ENCODE measurements at places on chromosomes 1 and 21.
A peak's percentile ranks its signal among the peaks of the same experiment; 100 is the strongest.

GRCh38 chr1:45470306-45470798 lies 20.6 kb downstream of the TESK2 start:
- no peak for DNase-seq

- no peak for DNase-seq
Observed at GRCh38 chr1:151581451-151581850, 30.4 kb upstream of the SNX27 start.

- DNase-seq = peak; percentile 65
Observed at GRCh38 chr1:160657250-160657781, 10.5 kb upstream of the SLAMF1 start.

- no peak for DNase-seq
Observed at GRCh38 chr1:7378346-7379130, 392.6 kb upstream of the VAMP3 start.

GRCh38 chr1:169250795-169251194 lies 116.8 kb downstream of the NME7 start:
- DNase-seq = no peak

GRCh38 chr1:91700332-91700731 lies 185.6 kb downstream of the TGFBR3 start:
- DNase-seq = no peak

GRCh38 chr1:235888119-235888643 lies 21.5 kb upstream of the LYST start:
- no peak for DNase-seq

DNA sequence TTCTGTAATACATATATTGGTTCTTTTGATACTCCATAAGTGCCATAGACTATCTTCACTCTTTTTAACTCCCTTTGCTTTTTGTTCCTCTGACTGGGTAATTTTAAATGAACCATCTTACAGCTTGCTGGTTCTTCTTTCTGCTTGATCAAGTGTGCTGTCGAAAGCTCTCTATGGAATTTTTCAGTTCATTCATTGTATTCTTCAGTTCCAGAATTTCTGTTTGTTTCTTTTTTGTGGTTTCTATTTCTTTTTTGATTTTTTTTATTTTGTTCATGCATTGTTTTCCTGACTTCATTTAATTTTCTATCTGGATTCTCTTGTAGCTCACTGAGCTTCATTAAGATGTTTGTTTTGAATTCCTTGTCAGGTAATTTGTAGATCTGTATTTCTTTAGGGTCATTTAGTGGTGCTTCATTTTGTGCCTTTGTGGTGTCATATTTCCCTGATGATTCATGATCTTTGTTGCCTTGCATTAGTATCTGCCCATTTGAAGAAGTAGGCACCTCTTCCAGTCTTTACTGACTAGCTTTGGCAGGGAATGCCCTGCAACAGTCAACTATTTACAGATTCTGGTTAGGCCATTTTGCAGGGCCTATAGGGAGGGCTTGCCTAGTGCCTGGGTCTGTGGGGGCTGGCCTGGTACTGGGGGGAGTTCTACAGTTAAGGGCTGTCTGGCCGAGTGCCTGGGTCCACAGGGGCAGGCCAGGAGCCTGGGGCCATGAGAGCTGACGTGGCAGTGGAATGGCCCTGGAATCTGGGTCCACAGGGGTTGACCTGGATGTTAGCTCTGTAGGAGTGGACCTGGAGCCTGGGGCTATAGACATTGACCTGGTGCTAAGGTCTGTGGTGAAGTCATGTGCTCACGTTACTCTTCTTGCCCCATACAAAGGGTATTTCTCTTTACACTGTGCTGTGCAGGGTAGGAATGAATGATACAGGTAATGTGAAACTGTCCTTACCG lies 89.7 kb downstream of the MAGI3 start:
- DNase-seq = no peak

- no peak for DNase-seq
Observed at GRCh38 chr21:32064281-32064910, 191.6 kb downstream of the HUNK start.

DNA sequence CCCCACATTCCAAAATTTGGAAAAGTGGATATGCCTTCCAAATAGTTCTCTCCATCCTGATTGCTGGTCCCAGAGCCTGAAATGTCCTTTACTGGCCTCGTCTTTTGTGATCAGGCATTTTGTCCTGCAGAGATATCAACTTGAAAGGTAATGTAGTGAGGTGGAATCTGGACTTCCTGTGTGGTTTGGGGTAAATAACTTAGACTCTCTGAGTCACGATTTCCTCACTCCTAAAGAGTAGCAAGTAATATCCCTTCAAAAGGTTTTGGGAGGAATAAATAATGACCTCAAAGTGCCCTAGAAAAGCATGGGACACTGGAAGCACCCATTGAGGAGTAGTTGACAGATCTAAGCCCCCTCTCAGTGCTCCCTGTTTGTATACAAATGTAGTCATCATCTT lies 426.6 kb downstream of the OMA1 start:
- DNase-seq = no peak

DNA sequence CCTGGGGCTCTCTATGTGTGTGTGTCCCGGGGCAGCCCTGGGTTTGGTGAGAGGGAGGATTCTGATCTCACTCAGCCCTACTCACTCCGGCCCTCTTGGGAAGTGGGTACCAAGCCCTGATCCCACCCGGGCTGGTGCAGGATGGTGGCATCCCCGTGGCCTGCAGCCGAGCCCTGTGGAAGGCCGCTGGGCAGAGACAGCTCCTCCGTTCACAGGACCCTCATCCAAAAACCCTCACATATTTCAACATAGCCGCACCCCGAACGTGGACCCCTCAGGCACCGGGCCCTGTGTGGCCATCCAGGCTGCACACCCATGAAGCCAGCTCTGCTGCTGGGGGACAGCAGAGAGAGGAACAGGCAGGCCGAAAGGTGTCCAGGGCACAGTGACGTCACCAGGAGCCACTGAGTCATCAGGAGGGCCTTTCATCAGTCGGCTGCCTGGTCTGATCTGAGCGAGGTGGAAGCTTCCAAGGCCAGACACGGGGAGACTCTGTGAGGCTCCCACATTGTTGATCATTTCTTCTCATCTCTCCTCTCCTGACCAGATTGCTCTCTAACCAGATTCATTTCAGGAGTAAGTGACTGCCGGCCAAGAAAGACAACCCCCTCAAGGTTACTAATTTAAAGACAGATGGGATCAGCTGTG lies 16.2 kb upstream of the GPR157 start:
- DNase-seq = no peak

DNA sequence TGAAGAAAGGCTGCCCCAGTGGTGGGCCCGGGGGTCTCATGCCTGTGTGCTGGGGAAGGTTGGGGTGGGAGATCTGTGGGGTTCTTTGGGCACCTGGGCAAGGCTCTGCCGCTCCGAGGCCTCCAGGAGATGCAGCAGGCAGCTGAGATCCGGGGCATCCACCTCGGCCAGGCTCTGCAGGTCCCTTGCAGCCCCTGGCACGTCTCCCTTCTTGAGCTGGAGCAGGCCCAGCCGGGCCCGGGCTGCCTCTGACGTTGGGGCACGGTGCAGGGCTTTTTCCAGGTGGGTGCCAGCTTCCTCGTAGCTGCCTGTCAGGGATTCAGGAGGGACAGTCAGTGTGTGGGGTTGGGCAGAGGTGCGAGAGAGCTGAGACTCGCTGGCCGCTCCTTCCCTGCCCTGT lies 11.4 kb upstream of the MMEL1 start:
- no peak for DNase-seq

DNA sequence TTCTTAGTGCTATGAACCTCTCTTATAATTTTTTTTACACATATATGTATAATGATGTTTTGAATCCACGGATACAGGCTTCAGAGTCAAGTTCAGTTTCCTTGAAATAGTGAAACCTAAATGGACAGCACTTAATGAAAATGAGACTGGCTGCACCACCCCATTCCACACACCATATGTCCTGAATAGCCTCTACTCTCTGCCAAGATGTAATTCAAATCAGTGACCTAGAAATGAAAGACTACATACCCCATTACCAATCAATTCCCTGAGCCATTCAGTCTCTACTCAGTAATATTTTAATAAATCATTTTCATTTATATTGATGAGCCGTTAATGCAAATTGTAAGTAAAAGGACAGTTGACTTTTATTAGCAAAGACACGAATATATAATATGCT lies 614.9 kb upstream of the TMPRSS15 start:
- no peak for DNase-seq

DNA sequence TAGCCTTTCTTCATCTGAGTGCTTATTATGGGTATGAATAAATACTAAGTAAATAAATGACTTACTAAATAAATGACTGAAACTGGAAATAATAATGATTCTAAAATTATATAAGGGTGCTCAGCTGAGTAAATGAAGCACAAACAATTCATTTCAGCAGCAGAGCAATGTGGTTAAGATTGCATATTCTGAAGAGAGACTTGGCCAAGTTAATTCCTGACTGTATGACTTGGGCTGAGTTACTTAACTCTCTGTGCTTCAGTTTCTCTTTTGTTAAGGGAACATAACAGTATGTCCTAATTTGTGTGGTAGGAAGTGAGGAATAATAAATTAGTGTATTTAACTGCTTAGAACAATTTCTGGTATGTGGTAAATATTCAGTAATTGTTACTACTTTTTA lies 19.1 kb downstream of the AGL start:
- peak; percentile 54 for DNase-seq

DNA sequence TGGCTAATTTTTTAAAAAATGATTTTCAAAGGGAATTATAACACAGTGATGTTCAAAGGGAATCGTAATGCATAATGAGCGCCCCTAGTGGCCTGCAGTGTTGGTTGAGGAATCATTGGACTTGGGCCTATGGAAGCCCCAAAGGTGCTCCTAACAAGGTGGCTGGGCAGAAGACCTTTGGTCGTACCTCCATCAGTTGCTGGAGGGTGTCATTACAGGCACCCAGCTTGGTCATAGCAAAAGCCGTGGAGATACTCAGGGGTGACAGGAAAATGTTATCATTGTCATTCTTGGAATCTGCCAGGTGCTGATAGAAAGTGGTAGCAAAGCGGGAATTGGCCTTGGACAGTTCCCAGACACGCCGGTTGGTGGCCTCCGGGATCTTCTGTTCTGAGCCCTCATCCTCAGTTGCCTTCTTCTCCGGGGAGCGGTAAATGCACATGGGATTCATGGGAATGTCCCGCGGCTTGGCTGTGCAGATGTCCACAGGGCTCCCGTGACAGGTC lies 2.7 kb downstream of the SERPINC1 start:
- DNase-seq = peak; percentile 33

DNA sequence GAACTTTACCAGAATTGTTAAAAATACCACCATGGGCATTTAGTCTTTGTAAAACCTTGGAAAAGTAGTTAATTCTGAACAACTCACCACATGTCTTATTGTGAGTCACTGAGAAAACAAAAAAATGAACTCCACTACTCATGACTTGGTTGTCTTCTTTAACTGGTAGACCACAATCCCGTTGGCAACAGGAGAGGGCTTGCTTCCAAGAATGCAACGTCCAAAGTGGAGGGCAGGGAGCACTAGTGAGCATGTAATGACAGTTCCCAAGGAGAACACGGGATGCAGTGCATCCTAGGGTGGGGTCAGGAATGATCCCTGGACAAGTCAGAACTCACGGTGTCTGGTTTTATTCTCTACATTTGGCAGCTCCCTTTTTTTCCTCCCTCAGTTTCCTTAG lies 15.2 kb upstream of the HMCN1 start:
- no peak for DNase-seq

- no peak for DNase-seq
Observed at GRCh38 chr1:167564612-167565270, 11.2 kb upstream of the CREG1 start.

Data from inflammatory macrophage treated with lipopolysaccharide for 1 hour (primary cell).